ENCODE measurements at places on chromosomes 4 and X. TPM values are rescaled to one million over a fixed set of nuclear protein-coding genes. Genes with fewer than 3 reads are reported as not detected.

DNA sequence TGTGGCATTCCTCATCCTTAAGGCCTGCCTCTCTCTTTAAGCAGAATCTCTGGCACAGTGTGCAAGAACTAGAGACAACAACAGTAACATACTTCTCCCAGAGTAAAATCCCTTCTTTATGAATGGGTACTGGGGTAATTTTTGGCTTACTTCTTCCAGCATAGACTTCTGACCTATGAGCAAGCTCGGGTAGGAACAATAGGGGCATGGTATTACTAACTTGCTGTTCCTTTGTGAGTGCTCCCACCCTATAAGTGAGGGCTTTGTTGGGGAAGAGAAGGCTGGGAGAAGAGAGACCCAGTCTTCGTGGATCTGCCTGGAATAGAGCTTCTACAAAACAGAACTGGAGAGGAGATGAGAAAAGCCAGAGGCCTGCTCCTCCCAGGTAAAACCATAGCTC lies 30.2 kb downstream of the CLDN2 start:
- DNase-seq = no peak

- no peak for DNase-seq
Observed at GRCh38 chr4:89755220-89755619, 81.7 kb downstream of the SNCA start.

DNA sequence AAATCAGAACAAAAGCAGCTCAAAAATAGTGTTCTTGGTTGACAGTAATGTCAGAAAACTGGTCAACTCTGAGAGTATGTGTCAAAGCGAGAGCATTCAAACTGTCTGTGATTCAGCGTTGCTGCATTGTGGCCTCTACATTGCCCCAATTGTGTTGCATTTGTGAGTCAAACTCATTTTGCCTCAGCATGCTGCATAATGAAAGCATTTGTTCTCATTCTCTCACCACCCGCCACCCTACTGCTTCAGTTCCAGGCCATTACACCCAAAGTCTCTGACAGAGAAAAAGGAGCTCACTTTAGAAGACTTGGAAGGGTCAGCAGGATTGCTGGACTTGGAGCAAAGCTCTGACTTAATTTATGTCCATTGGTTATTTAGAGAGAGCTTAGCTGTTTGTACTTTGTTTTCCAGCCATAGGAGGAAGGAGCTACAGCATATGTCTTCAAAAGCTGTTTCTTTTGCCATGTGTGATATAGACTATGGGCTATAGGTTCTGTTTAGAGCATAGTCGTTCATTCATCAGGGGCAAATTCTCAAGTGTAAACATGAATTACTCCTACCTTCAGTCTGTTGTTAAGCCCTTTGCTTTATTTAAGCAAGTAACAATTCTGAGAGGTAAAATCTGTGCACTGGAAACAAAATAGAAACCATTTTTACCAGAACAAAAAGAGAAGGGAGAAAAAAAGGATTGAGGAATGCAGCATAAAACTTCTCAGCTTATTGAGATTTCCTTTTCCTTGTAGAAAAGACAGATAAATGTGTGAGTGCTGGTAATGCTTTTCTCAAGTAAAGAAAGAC lies 153.4 kb upstream of the ANK2 start:
- no peak for DNase-seq

Gene FAM114A1
- 0.40 TPM for total RNA-seq

Gene GC
- total RNA-seq = not detected

DNA sequence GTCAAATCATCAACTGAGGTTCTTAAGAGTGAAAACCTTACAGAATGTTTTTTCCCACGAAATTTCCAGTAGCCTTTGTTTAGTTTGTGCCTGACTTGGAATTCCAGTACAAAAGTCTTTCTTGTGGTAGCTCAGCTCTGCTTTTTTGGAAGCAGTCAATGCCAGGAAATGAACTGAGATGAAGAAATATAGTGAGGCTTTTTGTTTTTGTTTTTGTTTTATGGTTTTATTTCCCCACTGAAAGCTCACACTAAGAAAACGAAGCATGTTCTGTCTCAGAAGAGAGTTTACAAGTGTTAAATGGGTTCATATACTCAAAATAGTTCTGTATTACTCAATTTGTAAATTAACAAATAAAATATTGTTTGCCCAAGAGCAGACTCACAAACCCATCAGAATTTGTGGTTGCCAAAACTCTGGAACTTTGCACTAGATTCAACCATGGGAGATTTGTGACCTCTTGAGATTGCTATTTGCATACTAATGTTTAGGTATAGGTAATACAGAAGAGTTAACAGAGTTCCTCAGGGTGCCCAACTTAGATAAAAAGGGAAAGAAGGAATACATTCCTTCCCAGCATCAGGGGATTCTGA lies 1060.8 kb downstream of the FAT4 start:
- DNase-seq = no peak

- DNase-seq = no peak
Observed at GRCh38 chr4:137956256-137956655, 285.9 kb downstream of the SLC7A11 start.

Gene WAS
- 138 TPM for total RNA-seq

DNA sequence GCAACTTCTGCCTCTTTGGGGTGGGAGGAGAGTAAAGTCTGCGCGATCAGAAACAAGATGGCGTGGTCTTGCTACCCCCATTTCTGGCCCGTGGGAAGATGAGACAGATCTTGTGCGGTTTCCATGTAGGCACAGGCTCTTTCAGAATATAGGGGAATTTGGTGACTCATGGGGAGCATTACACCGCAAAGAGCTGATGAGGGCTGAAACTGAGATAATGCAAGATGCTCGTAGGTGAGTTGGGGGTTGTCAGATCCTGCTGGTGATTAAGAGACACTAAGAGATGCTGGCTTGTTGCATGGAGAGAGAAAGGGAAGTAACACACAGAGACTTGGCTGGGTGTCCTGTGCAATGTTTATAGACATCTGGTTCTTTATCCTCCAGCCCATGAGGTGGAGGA lies 1.5 kb downstream of the EVC start:
- no peak for DNase-seq

GRCh38 chr4:47741200-47741599 lies 96.7 kb downstream of the CORIN start:
- DNase-seq = no peak

- DNase-seq = no peak
Observed at GRCh38 chr4:68960294-68961163, 8.9 kb upstream of the UGT2A3 start.

GRCh38 chrX:15160558-15161095 lies 109.3 kb downstream of the ASB9 start:
- DNase-seq = no peak

DNA sequence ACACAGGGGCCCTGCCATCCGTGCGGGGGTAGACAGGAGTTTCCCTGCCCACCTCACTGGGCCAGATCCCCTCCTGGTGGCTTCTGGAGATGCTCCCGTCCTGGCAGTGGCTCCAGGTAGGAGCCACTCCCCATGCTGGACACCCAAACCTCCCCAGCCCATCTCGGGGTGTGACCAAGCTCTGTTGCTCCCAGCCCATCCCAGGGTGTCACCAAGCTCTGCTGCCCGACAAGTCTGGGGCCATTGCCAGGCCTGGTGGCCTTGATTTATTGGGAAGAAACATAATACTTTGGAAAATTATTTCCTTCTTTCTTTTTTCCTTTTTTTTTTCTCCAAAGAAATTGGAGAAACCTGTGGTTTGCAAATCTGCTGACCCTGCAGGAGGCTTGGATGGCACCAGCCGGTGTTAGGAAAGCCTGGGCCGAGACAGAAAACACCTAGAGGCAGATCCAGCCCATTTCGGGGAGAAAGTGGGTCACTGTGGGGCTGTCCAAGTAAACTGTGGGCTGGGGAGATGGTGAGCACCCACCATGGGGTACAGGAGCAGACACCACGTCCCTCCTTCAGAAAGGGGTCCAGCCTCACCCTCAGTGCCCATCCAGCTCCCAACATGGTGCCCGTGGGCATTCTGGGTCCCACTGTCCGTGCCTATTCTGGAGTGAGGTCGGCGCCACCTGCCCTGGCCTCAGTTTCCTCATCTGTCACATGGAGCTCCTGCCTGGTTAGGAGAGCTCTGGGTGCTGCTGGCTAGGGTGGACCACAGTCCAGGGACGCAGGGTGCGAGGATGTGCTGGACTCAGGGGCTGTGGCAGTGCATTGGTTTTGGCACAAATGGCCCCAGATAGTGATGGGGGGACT lies 59.4 kb upstream of the ADRA2C start:
- DNase-seq = no peak

DNA sequence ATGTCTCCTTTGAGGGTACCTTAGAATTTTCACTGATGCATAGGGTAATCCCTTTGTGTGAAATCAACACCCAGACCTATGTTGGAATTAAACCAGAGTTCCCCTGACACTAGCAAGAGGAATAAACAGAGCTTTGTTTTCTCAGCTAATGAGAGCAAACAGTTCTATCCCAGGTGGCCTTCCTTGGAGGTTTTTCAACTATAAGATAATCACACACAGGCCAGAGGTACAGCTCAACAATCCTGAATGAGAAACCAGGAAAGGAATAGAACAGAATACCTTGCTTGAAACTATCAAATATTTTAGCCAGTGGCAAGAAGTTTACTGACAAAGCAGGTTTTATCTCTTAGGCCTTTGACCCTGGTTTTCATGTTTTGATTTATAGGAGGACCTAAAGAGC lies 100.2 kb downstream of the OTC start:
- DNase-seq = no peak

Gene GPR173
- not detected for total RNA-seq

GRCh38 chr4:100547541-100548199 lies 29.8 kb upstream of the EMCN start:
- no peak for DNase-seq

GRCh38 chrX:19272452-19272851 lies 71.3 kb upstream of the PDHA1 start:
- DNase-seq = no peak

DNA sequence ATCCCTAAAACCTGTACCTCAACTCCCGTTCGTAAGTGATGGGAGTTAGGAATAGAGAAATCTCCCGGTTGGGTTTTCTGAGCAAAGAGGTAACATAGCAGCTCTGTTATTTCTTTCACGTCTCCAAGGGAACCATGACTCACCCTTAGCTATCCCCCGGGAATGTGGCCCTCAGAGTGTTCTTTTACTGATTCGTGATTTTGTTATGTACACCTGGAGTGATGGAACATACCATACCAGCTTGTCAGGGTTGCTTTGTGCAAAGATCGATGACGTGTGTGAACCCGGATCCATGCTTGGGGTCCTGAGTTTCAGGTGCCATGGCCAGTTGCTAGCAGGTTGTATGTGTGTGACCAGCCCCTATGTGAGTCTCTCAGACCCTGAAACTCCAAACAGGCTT lies 52.6 kb downstream of the HPRT1 start:
- no peak for DNase-seq

DNA sequence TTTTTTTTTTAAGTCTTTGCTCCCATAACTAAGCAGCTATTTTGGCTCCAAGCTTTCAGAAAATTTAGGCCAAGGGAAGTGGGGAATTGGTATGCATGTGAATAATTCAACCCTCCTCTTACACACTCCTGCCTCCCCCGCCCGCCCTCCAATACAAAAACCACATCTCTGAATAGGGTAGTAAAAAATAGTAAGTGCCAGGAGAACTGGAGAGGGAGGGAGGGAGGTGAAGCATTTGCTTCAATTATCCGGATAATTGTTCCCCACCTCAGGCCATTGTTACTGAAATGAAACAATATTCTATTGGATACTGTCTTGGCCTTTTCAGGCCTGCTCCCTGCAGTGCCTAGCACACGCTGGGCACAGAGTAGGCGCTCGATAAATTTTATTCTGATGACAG lies 5.5 kb upstream of the GSX2 start:
- DNase-seq = no peak

- no peak for DNase-seq
Observed at GRCh38 chr4:166415749-166416148, 542.7 kb downstream of the TLL1 start.

Gene NHSL2
- 2.2 TPM for total RNA-seq

Gene GCNA
- total RNA-seq = 4.3 TPM

Gene ZNF674
- total RNA-seq = 2.8 TPM

DNA sequence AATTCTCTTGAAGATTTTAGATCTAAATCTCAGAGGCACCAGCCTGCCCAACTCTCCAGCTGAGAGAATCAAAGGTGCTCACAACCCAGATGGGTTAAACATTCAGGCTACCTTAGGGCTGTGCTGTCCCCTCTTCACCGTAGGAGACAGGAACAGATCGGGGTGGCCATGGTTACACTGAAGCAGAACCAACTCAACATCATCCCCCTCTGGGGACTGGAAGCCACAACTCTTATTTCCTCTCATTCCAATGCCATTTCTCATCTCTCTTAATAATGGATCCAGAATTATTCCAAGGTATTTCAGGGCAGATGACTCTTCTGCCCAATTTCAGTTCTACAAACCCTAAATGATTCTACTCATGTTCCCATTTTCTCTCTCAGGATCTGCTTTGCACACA lies 109.7 kb downstream of the NKX6-1 start:
- no peak for DNase-seq

DNA sequence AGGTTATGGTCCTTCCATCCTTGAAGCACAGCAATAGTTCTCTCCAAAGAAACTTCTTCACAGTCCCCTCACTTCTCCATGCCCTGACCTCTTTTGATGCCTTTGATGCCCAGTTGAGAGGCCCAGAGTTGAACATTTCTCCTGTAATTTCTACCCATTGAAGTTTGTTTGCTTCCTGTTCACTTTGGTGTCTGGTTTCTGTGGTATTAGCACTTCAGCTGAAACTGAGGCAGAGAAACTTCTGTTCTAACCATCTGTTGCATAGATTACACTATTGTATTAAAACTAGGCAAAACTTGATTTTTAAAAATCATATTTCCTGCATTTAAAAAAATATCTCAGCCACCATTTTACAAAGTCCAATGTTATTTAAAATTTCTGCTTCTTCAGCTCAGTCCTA lies 89.8 kb upstream of the ADGRG2 start:
- DNase-seq = no peak

DNA sequence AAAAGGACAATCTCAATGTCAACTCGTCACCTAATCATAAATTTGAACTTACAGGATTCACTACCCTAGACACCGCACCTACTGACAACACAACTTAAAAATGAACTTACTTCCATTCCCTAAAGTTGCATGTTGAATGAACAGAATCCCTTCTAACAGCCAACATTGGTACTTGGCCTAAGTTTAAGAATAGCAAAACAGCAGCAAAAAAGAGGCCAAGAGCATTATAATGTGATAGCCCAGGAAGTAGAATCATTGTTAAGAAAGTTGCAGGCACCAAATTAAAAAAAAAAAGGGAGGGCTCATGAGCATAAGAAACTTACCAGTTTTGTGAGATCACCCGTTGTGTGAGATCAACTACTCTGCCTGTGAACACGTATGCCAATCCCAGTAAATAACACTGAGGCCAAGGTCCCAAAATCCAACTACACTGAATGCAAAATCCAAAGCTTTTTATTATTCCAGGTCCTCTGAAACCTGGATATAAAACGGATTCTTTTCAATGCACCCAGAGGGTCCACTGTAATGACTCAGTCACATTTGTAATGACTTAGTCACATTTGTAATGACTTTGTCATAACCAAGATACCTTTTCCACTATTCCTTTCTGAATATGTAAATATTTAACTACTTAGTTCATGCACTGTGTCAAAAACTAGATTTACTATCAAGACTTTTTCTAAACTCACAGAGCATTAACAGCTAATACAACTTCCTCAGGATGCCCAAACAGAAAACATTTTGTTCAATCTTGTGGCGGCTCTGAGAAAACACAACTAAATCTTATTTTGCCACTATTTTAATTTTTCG lies 6.8 kb downstream of the HNRNPDL start:
- no peak for DNase-seq
